Activated CD8-positive, alpha-beta T cell treated with anti-CD3 and anti-CD28 coated beads for 36 hours (primary cell): ENCODE measurements at places on chromosomes 6 and 20. TPM values are rescaled to one million over a fixed set of nuclear protein-coding genes. Genes with fewer than 3 reads are reported as not detected.

The BMP7 gene
- not detected for total RNA-seq

- no peak for DNase-seq
These were observed 64.9 kb downstream of the CSE1L start for GRCh38 chr20:49110767-49111694.

The TCP11 gene
- total RNA-seq: not detected

- no peak for DNase-seq
These were observed 53.0 kb upstream of the RALY start for GRCh38 chr20:33940666-33941065.

DNA sequence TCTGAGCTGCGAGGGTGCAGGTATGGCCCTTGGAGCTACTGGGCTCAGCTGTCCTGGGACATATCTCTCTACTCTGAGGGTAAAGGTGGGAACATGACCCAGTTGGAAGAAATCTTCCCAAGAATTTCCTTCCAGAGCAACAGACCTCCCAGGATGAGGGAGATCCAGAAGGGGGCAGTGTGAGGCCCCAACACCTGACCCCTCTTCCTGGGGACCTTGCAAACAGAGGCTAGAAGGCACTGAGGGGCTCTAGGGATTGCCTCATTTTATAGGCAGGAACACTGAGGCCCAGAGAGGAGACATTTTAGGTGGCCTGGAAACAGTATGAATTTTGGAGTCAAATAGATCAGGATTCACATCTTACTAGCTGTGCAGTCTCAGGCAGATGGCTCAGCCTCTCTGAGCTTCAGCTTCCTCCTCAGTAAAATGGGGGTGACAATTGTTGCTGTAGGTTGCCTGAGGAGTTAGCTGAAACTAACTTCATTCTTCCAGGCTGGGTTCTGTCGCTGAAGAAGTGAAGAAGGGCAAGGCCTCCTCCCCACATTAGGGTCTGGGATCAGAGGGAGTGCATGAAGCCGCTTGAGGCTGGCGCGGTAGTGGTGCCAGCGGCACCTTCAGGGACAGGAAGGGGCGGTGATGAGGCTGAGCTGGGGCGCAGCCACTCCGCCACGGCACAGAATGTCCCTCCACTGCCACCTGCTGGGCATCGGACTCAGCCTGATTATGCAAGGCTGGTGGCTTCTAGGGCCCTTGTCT lies 11.4 kb downstream of the KCNK17 start:
- DNase-seq: peak; percentile 96

- DNase-seq: peak; percentile 35
These were observed 95.0 kb downstream of the AK9 start for GRCh38 chr6:109595998-109596397.

- DNase-seq: no peak
These were observed 233.9 kb upstream of the ZNF217 start for GRCh38 chr20:53827292-53828087.

The MRAP2 gene
- total RNA-seq: not detected

The FNDC11 gene
- total RNA-seq: 0.23 TPM

DNA sequence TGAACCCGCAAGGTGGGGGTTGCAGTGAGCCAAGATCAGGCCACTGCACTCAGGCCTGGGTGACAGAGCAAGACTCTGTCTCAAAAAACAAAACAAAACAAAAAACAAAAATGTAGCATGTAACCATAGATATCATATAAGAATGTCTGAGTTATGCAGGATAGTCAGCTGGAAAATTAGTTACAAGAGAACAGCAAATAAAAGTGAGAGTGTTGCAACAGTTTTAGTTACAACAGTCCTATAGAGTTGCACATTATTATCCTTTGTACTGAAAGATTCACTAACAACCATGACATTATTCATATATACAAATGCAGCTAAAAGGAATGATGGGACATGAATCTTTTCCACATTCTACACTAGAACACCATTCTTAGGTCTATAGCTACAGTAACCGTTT lies 16.4 kb downstream of the RNF24 start:
- DNase-seq: no peak

The PPIL4 gene
- total RNA-seq: 20.8 TPM

- no peak for DNase-seq
These were observed 185.9 kb downstream of the BTBD9 start for GRCh38 chr6:38453861-38454260.

DNA sequence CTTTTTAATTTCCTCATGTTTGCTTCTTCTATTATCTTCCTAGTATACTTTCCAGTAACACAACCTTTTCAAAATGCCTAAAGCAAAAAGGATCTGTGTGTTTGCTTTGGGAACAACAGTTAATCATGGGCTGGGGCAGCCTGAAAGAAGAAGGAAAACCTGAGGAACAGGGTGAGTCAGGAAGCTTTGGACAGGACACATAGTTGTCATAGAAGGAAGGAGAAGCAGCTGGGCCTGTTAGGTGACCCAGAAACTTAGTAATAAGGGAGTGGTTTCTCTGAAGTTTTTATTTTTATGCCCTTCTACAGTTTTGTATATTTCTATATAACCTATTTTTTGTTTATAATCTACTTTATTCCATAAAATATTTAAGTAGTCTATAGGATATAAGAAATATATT lies 61.4 kb downstream of the CD24 start:
- no peak for DNase-seq

DNA sequence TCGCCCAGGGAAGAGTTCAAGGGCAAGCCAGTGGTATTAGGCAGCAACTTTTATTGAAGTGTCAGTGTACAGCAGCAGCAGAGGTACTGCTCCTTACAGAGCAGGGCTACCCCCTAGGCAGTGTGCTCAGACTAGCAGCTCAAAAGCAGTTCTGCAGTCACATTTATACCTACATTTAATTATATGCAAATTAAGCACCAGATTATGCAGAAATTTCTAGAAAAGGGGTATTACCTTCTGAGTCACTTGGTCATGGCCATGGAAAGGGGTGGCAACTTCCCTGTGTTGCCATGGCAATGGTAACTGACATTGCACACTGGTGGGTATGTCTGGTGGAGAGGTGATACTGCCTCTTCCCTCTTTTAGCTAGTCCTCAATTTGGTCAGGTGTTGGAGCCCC lies 2.1 kb upstream of the ZKSCAN4 start:
- peak; percentile 61 for DNase-seq
